ENCODE measurements at places on chromosomes 2 and 18.

DNA sequence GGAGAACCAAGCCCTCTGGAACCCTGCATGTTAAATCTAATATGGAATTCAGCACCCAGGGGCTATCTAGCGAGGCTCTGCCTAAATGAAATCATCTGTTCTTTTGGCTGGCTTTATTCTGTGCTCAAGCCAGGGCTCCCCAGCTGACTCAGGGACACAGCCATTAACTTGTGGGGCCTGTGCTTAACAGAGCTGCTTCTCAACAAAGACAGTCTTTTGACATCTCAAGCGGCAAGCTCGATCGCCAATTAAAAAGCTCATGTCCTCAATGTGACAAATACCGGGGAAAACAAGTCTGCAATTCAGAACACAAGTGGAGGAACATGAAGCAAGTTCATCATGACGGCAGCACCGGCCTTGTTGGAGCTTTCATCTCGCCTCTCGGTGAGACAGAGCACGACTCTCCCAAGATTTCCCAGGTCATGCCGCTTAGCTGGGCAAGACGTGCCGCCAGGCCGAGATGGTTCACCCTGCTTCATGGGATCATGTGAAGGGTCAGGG, 64.9 kb downstream of the KLHL29 start:
- DNase-seq = no peak

DNA sequence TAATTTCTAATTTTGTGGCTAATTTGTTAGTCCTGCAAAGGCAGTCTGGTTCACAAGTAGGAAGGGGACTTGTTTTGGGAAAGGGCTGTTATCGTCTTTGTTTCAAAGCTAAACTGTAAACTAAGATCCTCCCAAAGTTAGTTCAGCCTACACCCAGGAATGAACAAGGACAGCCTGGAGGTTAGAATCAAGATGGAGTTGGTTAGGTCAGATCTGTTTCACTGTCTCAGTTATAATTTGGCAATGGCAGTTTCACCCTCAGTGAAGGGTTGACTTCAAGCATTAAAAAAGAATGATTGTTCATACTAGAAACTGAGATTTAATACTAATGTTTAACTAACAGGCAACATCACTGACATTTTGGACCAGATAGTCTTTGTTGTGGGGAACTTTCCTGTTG, 69.5 kb downstream of the KIAA2012 start:
- DNase-seq = no peak

GRCh38 chr2:97967216-97967592, 28.5 kb downstream of the TMEM131 start:
- DNase-seq = no peak

- DNase-seq = no peak
These were observed 36.8 kb downstream of the NFATC1 start for GRCh38 chr18:79432376-79433120.

DNA sequence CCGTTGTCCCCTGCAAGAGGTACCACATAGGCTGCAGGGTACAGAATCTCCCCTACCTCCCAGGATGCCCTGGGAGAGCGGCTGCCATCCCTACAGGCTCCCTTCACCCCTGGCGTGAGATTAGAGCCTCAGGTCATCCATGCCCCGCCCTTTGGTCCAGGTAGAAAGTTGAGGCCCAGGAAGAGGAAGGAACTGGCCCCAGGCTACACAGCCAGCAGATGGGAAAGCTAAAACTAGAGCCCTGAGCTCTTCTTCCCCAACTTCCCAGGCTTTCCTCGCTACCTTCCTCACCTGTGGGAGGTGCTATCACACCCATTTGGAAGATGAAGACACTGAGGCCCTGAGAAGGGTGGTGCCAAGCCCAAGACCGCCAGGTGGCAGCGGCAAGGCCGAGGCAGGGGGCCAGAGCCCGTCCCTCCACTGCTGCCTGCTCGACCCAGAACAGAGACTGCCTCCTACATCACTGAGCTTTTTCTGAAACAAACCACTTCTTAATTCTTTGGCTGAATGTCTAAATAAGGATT, 25.8 kb downstream of the CIB4 start:
- DNase-seq = no peak

GRCh38 chr2:237863102-237863511, 3.7 kb downstream of the RAMP1 start:
- no peak for DNase-seq

- DNase-seq = no peak
These were observed 5.4 kb downstream of the UBE2F start for GRCh38 chr2:237972211-237972610.

GRCh38 chr2:143694335-143694734, 565.1 kb downstream of the ARHGAP15 start:
- DNase-seq = no peak

DNA sequence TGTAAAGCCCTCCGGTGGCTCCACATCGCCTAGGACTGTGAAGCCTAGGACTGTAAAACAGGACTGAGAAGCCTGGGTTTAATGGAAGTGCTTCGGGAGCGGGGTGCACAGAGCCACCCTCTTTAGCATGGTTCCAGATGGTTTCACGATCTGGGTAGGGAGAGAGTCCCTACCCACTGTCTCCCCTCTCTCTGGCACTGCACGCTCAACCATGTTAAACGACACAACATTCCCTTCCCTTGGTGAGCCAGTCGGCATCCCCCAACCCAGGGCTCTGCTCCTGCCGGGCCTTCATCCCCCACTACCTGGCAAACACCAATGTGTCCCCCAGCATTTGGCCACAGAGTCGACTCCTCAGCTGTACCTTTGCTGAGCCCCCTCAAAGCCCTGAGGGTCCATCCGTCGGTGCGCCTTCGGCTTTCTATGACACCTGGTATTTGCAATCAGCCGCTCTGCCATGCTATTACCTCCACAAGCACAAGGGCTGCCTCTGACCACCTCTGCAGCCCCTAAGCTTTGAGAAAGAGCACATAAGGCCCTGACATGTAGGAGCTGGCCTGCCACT, 1.1 kb downstream of the COPS9 start:
- no peak for DNase-seq

GRCh38 chr2:109554758-109555157, 59.0 kb downstream of the SEPTIN10 start:
- DNase-seq = no peak

GRCh38 chr2:217943446-217944321, 59.1 kb downstream of the TNS1 start:
- peak; percentile 56 for DNase-seq

GRCh38 chr18:6865251-6865650, 135.7 kb downstream of the ARHGAP28 start:
- no peak for DNase-seq

- no peak for DNase-seq
These were observed 412.1 kb downstream of the TDRD15 start for GRCh38 chr2:21535826-21536225.

- DNase-seq = no peak
These were observed 266.5 kb downstream of the NEDD4L start for GRCh38 chr18:58310517-58310916.

GRCh38 chr2:111678651-111679050, 205.3 kb downstream of the ANAPC1 start:
- no peak for DNase-seq

GRCh38 chr2:241036397-241036963, 38.1 kb downstream of the SNED1 start:
- DNase-seq = peak; percentile 14

DNA sequence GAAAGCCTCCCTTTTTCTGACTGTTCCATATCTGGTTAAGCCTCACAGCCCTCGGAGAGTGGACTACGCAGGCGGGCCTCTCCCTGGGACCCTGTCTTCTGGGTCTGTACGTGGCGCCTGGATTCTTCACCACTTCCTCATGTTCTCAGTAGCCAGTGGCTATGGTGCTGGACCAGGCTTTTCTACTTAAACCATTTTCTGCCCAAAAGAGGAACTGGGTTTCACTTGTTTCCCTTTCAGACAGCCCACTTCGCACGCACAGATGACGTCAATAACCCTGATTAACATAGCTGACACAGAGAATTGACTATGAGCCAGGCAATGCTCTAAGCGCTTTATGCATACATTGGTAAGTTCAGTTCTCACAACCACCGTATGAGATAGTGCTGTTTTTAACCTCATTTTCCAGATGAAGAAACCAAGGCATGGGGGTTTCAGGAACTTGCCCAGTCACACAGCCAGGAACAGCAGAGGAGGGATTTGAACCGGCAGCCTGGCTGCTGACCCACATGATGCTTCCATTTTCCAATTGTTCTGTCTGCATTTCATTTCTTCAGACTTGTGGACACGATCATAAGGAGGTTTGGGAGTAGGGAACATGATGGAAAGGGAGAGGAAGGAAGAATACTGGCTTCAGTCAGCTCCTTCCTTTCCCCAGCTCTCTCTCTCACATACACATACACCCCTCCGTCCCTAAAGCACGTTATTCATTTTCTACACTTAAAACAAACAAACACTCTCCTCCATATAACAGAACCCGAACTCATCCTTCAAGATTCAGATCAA, 41.7 kb downstream of the MYOM1 start:
- DNase-seq = no peak

GRCh38 chr18:78927616-78928015, 52.0 kb upstream of the SALL3 start:
- no peak for DNase-seq

- DNase-seq = peak; percentile 29
These were observed 49.7 kb downstream of the STK25 start for GRCh38 chr2:241458687-241459086.

GRCh38 chr2:37802899-37803379, 122.1 kb upstream of the RMDN2 start:
- no peak for DNase-seq

GRCh38 chr2:112958428-112959108, 19.2 kb upstream of the IL36G start:
- peak; percentile 41 for DNase-seq

GRCh38 chr2:187615902-187616301, 61.7 kb upstream of the TFPI start:
- no peak for DNase-seq

DNA sequence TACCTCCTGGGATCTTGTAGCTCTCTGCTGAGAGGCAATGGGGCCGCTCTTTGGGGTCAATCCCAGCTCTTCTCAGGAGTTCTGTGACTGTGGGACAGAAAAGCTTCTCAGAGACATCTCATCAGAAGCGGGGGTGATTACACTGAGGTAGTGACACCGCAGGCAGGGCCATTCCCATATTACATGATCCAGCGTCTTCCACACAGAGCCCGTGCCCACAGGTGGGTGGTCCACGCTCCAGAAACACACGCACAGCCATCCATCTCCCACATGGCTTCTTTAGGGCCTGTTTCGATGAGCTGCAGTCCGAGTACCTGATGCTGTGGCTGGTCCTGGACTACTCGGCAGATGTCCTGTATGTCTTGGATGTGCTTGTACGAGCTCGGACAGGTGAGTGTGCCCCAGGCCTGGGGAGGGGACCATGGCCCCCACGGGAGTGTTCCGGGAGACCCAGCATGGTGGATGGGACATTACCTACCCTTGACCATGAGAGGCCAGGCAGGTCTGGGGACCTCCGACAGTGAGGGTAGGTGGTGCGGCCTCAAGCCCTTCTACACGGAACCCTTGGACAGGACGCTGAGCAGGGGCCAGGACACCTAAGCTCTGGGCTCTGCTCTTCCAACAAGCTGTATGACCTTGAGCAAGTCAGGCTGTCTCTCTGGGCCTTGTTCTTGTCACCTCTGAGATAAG, 45.5 kb downstream of the CNGA3 start:
- no peak for DNase-seq

DNA sequence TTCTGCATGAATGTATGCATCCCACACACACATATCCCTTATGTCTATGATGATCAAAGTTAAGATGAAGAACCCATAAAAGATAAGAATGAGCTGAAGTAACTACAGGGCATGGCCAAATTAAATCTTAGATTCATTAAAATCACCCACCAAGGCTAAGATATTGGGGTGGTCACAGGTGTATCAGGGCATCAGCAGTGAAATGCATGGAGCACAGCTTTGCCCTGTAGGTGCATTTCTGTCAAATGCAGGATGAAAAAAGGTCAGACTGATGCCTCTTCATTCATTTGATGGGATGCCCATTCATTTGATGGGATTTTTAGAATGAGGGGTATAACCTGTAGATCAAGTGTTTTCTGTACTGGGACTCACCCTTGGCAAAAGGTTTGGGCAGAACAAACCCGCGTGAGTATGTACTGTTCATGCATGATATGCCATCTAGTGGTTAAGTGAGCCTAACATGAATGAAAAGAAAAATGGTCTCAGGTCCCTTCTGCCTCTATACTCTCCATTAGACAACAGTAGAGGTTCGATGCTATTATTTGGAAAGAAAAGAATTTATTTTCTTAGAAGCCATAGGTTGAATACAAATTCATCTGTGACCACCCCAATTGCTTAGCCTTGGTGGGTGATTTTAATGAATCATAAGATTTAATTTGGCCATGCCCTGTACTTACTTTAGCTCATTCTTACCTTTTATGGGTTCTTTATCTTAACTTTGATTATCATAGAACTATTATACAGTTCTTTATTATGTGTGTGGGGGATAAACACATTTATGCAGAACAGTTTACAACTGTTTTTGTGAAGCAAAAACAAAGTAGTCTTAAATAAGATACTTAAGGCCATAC, 43.2 kb upstream of the NOSTRIN start:
- peak; percentile 2 for DNase-seq

Data from NCI-H1436 (cell line).